ENCODE measurements at places on chromosomes 16 and 17.

GRCh38 chr16:58337090-58337444 is 42.2 kb upstream of the PRSS54 start:
- no peak for DNase-seq

DNA sequence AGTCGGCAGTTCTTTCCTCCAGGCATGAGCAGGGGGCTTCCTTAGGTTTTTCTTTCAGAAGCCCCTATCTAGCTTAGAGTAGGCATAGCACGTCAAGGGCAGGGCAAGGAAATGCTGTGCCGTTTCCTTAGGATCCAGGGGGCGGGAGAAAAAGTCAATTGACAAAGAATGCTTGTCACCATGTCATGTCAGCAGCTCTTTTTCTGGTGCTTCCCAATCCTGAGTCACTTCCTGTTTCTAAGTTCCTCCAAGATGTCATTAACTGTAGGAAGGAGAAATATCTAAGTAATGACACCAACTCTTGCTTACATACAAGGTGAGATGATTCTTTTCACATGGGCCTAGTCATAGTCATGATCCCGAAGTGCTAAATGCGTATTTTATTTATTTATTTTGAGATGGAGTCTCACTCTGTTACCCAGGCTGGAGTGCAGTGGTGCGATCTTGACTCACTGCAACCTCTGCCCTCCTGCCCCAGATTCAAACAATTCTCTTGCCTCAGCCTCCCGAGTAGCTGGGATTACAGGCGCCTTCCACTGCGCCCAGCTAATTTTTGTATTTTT is 35.2 kb downstream of the GJC1 start:
- DNase-seq = no peak

DNA sequence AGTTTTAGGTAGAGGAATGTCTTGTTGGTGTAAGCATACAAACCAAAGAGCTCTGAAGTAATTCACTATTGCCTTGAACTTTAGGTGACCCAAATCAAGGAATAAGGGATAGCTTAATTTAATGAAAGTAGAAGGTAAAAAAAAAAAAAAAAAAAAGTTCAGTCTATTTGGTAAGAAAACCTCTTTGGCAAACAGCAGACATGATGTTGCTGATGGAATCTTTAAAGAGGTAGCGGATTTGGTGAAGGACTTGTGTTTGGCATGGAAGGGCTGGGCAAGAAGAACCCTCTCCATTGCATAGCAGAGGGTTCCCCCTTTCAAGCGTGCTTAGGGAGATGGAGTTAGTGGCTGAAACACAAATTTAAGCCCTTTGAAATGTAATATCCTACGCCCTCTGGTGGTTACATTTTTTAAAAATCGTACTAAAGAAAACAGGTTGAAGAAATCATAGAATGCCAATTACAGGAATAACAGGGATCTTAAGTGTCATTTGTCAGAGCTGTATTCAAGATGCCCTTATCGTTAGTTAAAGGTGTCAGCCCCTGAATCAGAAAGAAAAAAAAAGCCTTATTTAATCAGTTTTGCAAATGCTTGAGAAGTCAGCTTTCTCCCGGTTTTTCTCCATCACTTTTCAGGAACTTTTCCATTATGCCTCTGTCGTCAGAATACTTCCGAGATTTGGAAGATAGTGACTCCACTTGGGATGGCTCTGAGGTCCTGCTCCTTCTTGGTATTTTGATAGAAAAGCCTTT is 383.1 kb downstream of the KCNJ2 start:
- no peak for DNase-seq

DNA sequence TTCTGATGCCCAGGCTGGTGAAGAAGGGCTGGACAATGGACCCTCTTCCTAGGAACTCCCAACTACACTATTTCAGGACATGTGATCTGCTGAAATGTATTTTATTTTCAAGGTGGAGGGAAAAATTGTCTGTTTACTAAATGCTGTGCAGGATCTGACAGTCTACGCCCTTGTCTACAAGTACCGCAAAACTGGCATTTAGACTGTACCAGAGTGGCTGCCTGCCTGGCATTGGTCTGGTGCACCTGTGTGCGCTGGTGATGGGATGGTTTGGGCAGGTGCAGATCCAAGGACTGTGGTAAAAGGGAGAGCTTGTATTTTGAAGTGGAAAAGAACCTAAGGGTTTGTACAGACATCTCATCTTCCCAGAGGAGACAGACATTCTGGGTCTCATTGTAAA is 79.7 kb downstream of the AIPL1 start:
- no peak for DNase-seq

GRCh38 chr17:51010173-51010675 is 110.4 kb downstream of the SPAG9 start:
- no peak for DNase-seq

DNA sequence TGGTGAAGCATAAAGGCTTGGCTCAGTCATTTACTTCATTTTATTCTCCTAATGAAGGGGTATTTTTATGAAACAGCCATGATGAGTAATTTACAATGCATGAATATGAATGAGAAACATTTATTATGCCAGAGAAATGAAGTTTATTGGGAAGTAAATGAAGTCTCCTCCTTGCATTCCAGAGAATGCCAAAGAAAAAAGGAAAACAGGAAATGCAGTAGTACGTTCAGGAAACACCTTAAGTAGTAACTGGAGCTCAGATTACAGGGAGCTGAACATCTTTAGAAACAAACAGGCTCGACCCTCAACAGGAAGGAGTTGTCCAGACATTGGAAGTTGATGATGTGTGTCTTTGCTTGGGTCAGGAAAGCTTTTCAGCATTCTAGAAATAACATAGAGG is 4.6 kb downstream of the KRT34 start:
- DNase-seq = no peak

DNA sequence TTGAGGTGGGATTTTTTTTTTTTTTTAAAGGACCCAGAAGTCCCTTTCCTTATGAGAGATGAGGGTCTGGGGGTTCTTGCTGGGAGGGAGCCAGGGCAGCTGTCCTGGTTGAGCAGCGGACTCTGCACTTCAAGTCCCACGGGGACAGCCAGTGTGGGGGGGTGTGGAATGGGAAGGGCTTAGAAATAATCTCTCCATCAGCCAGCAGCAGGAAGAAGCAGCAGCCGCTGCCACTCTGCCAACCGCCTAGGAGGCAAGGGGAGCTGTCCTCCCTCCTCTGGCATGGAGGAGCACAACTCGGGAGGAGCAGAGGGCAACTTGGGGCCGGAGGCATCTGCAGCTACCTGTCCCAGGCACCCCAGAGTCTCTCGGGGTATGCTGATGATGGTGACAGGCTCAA is at the start of gene KCNG4:
KCNG4 (minus strand) TSS at position 104 of the 400 bp plus-strand sequence. CDS start 2,527 bp downstream, outside the sequence.
- DNase-seq = no peak

DNA sequence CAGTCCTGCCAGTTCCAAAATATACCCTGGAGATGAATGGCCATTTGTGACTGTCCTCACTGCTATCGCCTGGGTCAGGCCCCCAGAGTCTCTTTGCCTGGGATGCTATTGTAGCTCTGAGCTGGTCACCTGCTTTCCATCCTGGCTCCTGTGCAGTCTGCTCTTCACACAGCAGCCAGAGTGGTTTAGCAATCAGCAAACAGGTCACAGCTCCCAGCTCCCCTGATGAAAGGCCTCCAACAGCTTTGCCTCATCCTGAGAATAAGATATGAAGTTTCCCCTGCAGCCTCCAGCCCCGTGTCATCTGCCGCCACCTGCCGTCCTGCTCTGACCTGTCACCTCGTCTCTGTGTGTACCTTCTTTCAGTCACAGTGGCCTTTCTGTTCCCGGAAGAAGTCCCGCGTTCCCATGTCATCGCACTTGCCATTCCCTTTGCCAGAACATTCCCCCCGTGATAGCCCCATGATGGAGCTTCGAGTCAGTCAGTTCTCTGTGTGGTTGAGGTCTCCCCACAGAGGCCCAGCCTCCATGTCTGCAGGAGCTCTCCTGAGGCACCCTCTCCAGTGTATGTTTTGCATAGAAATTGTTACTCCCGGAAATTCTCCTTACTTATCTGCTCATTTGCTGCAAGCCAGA is 281.5 kb downstream of the SNX29 start:
- DNase-seq = no peak

DNA sequence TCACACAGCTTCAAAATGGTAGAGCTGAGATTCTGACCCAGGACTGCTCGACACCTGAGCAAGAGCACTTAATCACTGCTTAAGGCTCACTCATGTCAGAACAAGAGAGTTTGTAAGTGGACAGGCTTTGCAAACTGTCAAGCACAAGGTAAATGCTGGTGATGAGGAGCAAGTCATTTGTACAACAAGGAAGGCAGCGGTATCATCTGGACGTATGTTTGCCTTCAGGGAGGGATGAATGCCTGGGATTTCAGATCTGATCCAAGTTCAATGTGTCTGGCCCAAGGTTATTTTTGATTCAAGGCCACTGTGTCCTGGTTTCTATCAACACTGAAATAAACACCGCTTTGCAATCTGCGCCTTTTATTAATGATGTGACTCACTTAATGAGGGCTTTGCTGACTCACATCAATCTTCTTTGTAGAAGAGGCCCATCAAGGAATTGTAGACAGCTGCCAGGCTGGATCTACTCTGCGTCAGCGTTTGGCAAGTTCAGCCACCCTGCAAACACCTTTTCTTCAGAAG is 174.4 kb upstream of the HS3ST3A1 start:
- no peak for DNase-seq

DNA sequence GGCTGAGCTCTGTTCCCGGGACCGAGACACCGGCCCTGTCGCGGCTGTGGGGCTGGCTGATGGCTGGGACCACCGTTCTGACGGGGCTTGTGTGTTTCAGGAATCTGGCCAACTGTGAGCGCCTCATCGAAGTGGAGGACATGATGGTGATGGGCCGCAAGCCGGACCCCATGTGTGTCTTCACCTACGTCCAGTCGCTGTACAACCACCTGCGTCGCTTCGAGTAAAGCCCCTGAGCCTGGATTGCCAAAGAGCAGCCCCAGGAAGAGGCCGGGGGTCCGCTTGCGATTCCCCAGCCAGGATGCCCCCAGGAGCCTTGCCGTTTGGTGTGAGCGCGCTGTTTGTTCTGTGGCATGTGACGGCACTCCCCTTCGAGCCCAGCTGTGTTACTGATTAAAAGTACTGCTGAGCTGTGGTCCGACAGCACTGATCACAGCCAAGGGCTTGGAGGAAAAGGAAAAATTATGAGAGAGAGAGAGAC is 23.0 kb downstream of the SMTNL2 start:
- DNase-seq = no peak

DNA sequence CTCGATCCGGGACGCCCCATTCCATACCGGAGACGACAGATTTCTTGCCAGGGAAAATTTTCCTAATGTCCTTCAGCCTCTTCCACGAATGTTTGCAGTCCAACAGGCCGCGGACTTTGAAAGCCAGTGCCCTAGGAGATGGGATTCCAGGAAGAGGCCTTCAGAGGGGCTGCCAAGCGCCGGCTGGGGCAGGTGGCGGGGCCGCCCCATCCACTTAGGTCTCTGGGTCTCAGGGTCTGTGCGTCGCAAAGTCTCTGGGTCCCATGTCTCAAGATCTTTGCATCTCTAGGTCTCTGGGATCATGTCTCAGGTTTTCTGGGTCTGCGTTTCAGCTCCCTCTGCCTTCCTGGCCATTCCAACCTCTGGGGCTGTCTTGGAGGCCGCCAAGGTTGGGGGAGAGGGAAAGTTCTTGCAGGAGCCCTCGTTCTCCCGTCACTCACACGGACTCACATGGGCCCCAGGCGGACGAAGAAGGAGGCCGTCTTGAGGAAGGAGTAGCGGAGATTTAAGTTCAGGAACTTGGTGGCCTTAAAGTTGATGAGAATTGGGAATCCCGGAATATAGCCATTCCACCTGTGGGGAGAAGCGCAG is 7.2 kb downstream of the ALOX12B start:
- no peak for DNase-seq

DNA sequence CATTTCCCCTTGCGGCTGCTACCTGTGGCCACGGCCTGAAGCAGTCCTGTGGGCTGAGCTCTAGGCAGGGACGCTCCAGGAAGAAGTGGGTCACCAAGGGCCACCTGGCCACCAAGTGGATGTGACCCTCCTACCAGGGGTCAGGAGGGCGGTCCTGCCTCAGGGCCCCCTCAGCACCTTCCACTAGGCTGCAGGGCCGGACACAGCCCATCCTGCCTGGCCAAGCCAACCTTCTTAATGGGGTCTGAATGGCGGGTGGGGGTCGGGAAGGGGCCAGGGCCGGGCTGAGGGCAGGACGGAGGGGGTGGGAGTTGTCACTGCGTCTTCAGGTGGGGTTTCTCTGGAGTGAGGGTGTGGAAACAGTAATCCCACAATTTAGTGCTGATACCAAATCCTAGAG is 13.2 kb upstream of the MLKL start:
- DNase-seq = no peak

GRCh38 chr17:35856603-35857002 is 12.1 kb downstream of the HEATR9 start:
- DNase-seq = no peak

- no peak for DNase-seq
These were observed 641 bp upstream of the NT5C3B start for GRCh38 chr17:41836550-41837196.

DNA sequence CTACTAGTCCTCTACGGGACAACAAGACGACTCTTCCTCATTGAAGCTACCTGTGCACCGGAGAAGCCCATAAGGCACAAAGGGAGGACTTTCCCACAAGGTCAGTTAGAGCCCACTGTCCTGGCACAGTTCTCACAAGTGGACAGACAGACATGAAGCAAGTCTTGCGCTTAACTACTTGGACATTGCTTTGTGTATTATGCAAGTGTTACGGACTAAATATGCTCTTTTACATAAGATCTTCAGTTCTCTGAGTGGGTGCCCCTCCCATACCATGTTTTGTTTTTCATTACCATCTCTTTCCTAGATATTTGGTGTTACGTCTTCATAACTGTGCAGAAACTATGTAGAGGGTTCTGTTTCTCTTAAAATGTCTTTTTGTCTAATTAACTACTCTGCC is 18.1 kb downstream of the ANKRD40CL start:
- no peak for DNase-seq

DNA sequence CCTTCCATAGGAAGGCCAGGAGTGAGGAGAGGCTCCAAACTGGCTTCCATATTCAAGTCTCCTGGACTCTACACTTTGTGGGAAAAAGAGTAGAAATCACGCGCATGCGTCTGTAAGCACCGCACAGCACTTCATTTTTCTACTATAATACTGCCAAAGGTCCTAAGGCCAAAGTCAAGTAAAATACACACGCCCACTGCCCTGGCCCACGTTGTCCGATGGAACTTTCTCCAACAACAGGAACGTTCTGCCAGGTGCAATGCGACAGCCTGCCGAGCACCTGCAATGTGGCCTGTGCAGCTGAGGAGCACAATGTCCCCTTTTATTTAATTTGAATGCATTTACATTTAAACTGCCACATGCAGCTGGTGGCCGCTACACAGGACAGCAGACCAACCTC is 23.5 kb downstream of the DNASE1 start:
- no peak for DNase-seq

DNA sequence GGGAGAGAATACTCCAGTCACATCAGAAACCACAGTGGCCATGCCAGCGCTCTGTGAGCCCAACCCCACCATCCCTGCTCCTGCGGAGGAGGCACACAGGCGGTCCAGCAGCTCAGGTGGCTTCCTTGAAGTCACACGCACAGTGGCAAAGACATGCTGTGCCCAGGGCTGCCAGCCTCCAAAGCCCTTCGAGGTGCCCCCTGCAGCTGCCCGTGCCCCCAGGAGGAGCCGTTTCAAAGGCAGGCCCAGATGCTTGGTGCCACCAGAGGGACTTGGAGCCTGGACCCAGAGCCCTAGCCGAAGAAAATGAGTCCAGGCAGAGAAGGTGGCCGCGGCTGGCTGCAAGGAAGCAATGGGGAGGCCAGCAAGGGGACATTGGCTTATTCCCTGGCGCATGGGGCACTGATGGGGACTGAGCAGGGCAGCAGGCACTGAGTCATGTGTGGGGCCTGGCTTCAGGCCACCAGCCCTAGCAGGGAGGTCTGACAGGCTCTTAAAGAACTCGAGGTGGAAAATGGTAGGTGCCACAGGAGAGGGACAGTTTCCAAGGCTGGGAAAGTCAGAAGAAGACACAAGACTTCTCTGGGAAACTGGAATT is 17.2 kb upstream of the CACNG1 start:
- DNase-seq = no peak

Data from stimulated activated CD8-positive, alpha-beta memory T cell treated with anti-CD3 and anti-CD28 coated beads, Interleukin-15, amount 100 ng/mL, for 4 hours (primary cell).